Neural progenitor cell (in vitro differentiated cells): ENCODE measurements at places on chromosomes 3 and 15. TPM values are rescaled to one million over a fixed set of nuclear protein-coding genes. Genes with fewer than 3 reads are reported as not detected.

Gene GPR149
- total RNA-seq = not detected in 2 replicates

Gene DNASE1L3
- not detected in 2 replicates for total RNA-seq

DNA sequence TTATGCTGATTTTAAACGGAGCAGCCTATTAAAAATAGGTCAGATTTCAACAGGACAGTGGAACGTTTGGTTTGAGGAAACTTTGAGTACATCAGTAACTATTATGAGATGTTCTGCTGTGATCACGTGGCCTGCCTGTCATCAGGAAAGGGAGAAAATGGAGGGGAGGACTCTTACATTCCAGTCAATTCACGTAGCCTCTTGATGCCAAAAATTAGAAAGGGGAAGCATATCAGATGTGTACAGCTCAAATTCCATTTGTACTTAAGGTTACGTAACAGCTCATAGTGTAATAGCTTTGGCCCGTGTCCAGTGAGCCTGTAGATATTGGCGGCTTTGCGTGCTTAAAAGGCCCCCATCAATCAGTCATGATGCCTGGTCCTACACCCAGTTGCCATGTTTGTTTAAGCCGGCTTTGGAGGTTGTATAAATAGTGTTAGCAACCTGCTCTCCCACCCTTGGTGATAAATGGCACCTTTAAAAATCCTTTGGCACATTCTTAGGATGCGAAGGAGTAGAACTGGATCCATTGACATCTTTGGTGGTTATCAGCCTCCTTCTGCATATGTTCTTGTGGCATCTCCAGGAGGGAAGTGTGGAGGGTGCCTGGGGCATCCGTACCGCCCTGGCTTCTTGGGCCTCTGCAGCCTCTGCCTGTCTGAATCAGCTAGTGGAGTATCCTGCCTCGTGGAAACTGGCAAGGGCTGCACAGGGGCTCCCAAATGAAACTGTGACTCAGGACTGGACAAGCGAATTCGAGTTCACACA lies 163.9 kb downstream of the THSD4 start:
- no peak for DNase-seq

GRCh38 chr3:185361920-185362319 lies 1.0 kb upstream of the MAP3K13 start:
- DNase-seq = no peak

Gene FBLN2
- total RNA-seq = 15.0 and 15.9 TPM in 2 replicates

- DNase-seq = no peak
Measured at GRCh38 chr3:15289661-15290060, 42.7 kb downstream of the SH3BP5 start.

Gene GOLGA8T
- total RNA-seq = not detected in 2 replicates

Gene C2CD4A
- total RNA-seq = not detected in 2 replicates

DNA sequence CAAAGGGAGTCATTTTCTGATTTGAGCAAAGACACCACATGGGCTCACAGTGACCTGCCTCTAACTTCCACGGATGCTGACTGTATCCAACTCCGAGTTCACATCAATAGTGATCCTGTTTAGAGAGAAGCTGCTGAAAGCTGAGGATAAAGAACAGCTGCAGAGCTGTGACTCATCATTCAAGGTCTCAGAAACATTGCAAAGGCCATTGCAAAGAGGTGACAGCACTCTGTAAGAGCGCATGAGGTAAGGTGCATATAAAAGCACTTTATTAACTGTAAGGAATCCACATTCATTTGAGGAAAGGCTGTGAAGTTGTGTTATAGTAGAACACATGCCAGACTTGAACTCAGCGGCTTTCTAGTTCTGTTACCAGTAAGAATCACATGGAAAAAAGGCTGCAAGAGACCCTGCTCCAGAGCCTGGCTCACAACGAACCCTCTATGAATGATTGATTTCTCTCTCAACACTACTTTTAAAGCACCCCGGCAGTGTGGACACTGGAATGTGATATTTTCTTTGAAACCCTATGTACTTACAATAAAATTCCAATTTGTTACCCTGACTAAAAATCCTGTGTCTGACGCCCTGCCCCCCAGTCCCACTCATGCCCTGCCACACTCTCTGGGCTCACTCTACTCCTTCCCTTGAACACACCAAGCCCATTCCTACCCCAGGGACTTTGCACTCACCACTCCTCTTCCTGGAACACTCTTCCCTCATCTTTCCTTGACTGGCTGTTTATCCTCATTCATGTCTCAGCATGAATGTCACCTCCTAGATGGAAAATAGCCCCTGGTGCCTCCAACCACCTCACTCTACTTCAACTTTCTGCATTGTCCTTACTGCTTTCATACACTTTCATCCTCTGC lies 111.2 kb downstream of the LSM3 start:
- DNase-seq = no peak

Gene SGO1
- total RNA-seq = 48.2 and 59.2 TPM in 2 replicates

Gene ANO10
- 32.5 and 44.4 TPM in 2 replicates for total RNA-seq

DNA sequence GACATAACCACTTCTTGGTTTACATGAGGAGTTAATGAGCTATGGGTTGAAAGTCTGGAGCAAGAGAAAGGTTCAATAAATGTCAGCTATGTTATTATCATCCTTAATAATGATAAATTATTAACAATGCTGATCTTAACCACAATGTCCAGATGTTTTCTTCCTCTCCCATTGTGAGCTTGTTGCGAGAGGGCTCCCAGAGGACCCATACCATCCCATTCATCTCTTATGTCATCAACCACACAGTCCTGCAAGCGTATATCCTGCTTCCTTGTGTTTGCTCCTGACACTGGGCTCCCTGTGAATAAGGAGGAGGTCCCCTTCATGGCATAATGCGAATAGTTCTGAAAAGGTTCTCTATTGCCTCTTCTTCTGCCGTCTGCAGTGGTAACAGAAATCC lies 266.8 kb downstream of the TLE3 start:
- no peak for DNase-seq

DNA sequence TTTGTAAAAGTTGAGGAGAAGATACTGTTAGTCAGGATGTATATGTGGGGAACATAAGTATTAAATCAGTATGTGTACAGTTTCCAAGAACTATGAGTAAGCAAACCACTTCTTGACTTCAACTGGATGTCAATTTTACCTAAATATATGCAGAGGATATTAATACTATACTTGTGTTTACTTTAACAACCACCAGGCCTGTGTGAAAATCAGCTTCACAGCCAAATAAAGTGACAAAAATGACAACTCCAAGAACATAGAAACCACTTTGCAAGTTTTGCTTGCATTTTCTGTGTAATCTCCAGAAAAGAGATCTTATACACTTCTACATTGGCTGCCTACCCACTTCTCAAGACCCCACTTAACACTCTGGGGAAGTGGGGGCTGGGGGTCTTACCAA lies 293.3 kb upstream of the RORA start:
- DNase-seq = no peak

Gene CDHR4
- total RNA-seq = 0.12 TPM in 1 of 2 replicates, not detected in the other

Gene ITIH3
- total RNA-seq = not detected in 2 replicates

DNA sequence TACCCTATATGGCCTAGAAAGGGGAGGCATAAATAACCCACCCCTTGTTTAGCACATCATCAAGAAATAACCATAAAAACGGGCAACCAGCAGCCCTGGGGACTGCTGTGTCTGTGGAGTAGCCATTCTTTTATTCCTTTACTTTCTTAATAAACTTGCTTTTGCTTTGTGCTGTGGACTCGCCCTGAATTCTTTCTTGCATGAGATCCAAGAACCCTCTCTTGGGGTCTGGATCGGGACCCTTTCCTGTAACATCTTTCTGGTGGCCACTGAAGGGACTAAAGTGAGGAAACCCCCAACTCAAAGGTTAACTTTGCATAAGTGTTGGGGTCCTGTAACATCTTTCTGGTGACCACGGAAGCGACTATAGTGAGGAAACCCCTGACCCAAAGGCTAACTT lies 15.7 kb upstream of the HHATL start:
- no peak for DNase-seq

Gene PAK6
- 0.90 TPM in 1 of 2 replicates, not detected in the other for total RNA-seq

Gene SNX22
- 4.0 and 6.4 TPM in 2 replicates for total RNA-seq

GRCh38 chr3:27345493-27345892 lies 23.7 kb downstream of the NEK10 start:
- DNase-seq = no peak
